Inflammatory macrophage treated with lipopolysaccharide for 1 hour (primary cell): ENCODE measurements at places on chromosomes 6 and 20.

DNA sequence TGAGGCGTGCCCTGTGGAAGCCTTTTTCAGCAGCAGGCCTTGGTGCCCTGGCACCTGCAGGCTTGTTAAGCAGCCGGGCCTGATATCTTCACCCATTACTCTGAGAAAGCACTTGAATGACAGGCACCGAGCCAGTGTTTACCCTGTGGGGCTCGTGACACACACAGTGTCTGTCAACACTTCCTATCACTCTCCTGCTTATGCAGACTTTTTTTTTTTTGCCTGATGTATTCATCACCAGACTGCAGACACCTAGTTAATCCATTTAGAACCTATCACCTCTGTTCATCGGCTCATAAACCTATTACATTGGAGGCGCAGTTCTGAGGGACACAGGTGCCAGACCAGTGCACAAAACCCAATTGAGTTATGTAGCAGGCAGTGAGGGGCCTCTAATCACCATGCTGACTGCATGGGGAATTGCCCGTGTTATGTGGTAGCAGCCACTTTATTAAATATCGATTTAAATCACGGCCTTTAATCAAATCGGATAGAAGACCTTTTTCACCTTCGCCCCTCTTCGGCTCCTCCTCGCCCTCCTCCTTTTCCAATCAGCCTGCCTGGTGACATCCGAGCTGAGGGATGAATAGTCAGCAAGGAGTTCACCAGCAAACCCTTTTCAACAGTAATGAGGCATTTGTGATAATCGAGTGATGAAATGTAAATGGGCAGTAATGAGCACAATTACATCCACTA is 962.9 kb upstream of the SLC35B3 start:
- DNase-seq = no peak

GRCh38 chr6:327538-328116 is 35.3 kb downstream of the DUSP22 start:
- DNase-seq = no peak

DNA sequence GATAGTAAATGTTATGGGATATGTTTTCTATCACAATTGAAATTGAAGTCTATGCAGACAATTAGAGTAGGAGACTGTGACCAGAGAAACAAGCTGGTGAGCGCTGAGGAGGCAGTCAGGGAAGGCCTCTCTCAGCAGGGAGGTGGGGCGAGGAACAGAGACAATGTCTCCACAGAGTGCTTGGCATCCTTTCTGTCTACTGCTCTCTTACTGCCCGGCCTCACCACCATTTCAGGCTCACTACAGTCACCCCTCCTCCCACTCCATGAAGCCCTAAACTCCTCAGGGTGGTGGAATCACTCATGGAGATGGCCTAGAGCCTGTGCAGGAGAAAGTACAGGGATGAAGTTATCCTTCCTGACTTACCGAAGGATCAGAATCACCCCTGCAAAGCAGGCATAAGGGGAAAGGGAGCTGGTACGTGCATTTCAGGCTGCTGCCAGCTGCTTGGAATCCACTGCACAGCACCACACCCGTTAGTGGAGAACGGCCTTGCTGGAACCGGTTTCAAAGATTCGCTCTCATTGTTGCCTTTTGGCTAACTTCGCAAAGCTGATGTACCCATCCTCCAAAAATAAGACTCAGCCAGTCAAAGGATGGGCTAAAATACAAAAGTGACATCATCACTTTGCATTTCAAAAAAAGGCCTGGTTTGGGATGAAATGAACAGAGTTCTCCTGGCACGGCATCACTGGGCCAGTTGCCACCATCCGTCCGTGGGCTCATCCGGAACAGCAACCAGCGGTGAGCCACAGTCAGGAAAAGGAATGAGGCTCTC is 67.3 kb downstream of the SLC22A23 start:
- DNase-seq = no peak

DNA sequence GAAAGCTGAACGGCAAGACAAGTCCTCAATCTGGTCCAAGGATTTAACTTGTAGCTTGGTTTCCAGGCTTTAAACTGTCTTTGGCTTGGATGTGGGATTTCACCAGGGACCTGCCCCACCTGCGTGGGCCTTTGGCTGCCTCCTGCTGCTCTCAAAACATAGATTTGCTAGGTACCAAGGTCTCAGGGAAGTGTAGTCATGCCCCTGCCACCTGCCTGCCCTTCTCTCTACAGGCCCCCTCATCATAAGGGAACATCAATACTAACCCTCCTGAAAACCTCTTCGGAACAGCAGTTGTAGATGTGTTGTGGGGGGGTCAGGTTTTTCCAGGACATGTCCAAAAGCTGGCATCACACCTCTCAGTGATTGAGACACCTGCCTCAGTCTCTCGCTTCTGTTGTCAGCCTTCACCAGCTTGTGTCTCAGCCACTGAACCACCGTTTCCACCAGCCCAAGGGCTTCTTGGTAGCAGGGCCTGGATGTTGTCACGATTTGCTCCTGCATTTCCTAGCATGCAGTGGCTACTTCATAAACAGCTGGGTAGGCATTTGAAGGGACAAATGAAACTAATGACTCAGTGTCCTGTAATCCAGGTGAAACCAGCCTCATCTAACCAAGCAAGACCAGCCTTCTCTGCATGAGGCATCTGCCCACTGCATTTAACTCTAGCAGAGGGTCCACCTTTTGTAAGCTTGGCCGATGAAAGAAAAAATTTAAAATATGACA is 141.6 kb upstream of the THBS2 start:
- DNase-seq = no peak

DNA sequence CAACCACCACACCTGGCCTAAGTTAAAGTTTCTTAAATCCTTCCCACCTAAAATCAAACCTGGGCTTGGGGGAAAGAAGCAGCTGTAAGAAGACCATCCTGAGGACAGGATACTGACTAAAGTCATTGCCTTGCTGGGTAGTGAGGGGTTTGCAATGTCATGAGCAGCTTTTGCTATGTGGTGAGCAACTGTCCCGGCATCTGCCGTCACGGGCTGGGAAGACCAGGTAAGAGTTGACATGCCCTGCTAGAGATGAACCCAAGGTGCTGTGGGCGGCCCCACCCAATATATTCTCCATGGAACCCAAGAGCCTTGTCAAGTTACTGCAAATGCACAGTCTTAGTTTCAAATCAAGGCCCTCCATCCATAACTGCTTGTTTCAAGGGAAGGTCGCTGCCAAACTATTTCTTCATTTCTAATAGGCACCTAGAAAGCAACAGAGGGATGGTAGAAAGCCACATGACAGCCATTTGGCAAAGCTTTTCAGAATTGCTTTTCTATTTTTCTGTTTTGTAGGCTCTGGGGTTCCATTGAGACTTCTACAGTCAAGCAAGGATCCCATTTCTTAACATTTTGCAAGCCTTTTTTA is 357.8 kb upstream of the JARID2 start:
- no peak for DNase-seq

DNA sequence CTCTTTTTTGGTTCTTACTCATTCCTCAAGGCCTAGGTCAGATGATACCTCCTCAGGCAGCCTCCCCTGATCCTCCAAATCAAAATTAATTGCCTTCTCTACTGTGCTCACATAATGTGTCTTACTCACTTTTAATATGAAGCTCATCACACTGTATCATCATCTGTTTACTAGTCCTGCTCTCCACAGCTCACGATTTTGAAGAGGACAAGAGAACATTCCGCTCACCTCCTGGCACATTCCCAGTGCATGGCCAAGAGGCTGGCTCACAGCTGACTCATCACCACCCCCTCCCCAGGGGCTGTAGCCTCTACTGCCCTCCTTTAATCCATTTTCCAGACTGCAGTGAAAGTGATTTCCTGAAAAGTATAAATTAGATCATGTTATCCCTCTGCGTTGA is 133.1 kb downstream of the ALDH8A1 start:
- DNase-seq = no peak

GRCh38 chr6:108736002-108736361 is 112.2 kb upstream of the ARMC2 start:
- no peak for DNase-seq

- peak; percentile 74 for DNase-seq
Observed at GRCh38 chr6:31180500-31180899, 10.0 kb upstream of the POU5F1 start.
